ENCODE measurements at places on chromosomes 7 and 10.

- DNase-seq = no peak
These were observed 64.5 kb upstream of the PLA2G12B start for GRCh38 chr10:73019100-73019499.

- no peak for DNase-seq
These were observed 947.9 kb upstream of the LRRN3 start for GRCh38 chr7:110142939-110143526.

GRCh38 chr7:110974441-110974840 lies 116.5 kb upstream of the LRRN3 start:
- no peak for DNase-seq

GRCh38 chr7:20064974-20065862 lies 152.0 kb downstream of the MACC1 start:
- no peak for DNase-seq

- no peak for DNase-seq
These were observed 158.4 kb downstream of the COBL start for GRCh38 chr7:51158211-51158610.

GRCh38 chr10:131178521-131179331 lies 132.8 kb downstream of the TCERG1L start:
- DNase-seq = no peak

Data from Ammon's horn (tissue), 1 donor.